ENCODE measurements at places on chromosomes 2 and 18.

DNA sequence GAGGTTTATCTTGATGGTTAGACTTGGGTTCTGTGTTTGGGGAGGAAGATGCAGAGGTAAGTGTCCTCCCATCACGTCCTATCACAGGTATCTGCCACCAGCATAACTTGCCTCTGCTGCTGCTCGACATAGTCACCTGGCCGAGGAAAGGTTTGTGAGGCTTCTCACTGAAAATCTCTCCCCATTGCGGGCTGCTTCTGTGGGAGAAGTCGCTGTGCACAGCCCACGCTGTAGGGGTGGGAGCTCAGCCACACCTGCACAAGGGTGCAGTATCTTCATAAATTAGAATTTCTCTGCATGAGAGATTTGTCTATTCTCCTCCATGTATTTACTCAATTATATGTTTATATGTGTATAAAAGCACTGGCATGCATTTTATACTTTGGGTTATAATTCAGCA is 415.7 kb upstream of the MYT1L start:
- no peak for DNase-seq

DNA sequence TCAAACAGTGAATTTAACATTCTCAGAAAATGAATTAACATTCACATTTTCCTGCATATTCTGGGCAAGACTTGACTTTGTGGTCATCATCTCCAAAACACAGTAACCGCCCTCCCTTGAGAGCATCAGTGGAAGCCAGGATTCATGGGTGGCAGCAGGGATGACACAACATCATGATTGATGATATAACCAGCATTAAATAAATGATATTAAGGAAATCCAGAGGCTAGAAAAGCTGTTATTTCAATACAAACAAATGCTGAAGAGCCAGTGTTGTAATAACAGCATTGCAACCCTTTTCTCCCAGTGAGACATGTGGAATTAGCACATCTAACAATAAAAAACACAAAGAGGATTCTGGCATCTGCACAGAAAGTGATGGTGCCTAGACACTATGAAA is 41.1 kb downstream of the CDC42EP3 start:
- DNase-seq, result no peak

DNA sequence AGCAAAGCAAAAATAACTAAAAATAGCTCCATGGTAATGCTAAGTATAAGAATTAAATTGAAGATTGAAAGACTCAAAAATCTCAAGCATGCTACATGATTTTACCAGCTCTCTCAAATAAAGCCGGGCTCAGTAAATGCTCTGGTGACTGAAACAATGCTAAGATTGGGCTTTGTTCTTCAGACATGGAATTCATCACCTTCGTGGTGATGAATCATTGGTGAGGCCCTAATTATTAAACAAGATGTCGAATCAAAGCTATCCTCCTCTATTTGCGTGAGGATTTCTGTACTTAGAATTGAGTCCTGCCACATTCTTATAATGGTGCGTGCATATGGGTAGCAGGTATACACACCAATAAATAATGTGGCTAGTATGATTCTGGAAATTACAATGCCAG is 58.8 kb upstream of the LRRTM1 start:
- no peak for DNase-seq

DNA sequence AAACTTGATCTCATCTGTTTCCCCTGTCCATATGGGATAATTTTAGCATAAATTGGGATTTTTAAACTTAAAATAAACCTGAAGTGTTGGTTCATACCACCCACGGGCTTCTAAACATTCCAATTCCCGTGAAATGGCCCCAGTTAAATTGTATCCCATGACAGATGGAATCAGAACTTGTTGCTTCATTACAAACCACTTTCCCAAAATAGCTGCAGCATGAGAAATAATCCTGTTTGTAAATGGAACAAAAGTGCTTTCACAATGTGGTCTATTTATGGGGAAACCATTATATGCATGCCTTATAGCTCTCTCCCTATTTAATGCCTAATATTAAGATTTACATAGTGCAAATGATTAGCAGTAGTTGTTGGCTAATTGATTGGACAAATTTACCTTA is 15.9 kb downstream of the SCG2 start:
- no peak for DNase-seq

DNA sequence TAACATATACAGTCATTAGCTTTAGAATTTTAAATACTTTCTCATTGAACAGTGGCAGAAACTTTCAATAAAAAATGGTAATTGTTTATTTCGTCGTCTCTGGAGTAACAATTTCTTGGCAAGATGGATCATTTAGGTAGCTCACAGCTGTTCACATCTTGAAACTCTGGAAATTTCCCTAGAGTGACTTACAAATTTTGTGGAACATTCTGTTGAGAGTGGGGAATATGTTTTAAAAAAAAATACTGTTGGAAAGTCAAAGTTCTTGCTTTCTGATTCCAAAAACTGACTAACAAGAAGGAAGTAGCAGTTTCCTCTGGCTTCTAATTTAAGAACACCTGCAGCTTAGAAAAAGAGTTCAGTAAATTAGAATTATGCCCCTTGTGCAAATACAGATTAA is 11.2 kb upstream of the CALCRL start:
- DNase-seq, result no peak

GRCh38 chr2:155298001-155298400 is 599.5 kb downstream of the KCNJ3 start:
- no peak for DNase-seq

DNA sequence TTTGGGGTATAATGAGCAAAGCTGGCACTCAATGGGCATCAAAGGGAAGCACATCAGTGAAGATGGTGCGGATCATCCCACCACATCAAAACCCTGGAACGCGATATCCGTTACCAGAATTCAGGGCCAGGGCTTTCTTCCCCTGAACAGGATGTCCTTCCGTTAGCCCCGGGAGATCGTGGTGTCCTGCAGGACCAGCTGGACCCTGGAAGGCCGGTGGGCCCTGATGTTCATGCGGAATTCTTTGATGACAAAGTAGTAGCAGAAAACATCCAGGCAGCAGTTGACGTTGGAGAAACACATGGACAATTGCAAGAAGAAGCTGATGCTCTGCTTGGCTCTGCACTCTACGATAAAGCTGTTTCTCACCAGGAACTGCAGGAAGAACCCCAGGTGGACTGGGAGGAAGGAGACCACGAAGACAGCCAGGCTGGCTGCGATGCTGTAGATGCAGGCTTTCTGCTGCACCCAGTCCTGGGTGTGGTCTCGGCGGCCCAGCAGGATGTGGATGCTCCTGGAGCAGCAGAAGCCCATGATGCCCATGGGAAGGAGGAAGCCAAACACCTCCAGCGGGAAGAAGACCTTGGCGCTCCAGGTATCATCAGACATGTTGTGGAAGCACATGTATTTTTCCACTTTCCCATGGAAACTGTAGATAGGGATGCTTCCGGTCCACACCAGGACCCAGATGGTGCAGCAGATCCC is 15.0 kb downstream of the GPR55 start:
- no peak for DNase-seq

GRCh38 chr18:76981396-76981968 is 151.1 kb downstream of the MBP start:
- DNase-seq, result no peak

GRCh38 chr2:193315428-193316091 is 1120.8 kb upstream of the TMEFF2 start:
- DNase-seq, result no peak

GRCh38 chr18:43934322-43934721 is 657.0 kb upstream of the SYT4 start:
- DNase-seq, result no peak

DNA sequence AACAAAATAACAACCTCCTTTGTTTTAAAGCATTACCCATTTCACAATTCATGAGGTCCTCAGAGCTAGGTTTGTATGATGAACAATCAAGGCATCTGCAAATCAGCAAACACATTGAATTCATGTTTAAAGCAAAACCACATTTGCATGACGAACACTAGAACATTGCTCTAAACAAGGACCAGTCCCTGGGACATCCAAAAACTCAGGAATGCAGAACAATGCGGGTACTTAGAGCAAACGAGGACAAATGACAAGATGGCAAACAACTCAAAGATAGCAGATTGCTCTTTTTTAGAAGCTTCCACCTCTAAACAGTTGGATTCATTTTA is 45.7 kb upstream of the RALBP1 start:
- no peak for DNase-seq

DNA sequence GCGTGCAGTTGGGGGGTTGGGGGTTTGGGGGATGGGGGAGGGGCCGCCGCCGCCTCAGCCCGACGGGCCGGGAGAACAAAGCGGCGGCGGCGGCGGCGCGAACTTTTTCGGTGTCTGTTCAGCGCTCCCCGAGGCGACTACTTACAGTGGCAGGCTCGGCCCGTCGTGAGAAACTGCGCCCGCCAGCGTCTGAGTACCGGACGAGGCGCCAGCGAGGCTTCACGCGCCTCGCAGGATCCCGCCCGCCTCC is 172 bp downstream of the PRKD3 start:
- no peak for DNase-seq

- DNase-seq, result no peak
These were observed 71.4 kb downstream of the HDAC4 start for GRCh38 chr2:239329284-239329971.

GRCh38 chr2:26982102-26982742 is 11.8 kb downstream of the MAPRE3 start:
- peak; percentile 36 for DNase-seq

DNA sequence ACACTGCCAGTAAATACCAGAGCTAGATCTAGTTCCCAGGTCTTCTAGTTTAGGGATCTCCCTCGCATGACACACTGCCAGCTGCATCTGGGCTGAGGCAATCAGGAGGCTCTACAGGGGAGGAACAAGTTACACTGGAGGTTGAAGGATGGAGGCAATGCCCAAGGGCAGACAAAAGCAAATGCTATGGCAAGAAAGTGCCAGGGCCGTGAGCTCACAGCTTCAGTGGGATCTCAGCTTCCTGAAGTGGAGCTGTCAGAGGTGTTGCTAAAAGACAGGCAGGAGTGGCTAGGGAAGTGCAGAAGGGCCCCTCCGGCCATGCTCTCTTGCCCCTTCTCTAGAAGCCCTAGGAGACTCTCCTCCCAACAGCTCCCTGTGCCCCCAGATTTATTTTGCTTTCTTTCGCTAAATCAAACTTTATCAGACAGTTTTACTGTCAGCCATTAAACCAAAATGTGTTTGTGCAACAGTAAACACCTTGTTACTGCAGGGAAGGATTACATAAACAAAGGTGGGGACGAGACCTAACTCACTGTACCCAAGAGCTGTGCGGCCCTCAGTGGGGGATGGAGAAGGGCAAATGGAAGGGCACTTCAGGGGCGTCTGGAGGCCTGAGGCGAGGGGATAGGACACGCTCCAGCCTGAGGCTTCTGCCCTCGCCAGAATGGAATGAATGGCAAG is 39.4 kb upstream of the PKDCC start:
- no peak for DNase-seq

GRCh38 chr2:176392744-176393414 is 123.6 kb downstream of the MTX2 start:
- DNase-seq, result no peak

GRCh38 chr2:76998704-76999103 is 523.5 kb downstream of the LRRTM4 start:
- no peak for DNase-seq

DNA sequence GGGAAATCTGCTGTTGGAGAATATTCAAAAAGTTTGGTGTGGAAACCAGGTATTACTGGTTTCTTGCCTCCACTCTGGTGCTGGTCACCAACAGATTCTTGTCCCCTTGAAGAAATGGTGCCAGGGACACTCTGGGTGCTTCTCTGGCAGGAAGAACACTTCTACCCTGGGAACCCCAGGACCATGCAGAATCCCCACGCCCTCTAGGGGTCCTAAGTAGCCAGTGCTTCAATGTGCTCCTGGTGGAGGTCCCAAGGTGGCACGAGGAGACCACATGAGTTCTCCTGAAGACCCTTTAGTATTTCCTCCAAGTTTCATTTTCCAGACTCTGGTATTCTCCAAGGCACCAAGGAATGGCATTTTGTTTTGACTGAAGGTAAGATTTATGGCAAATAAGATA is 380.6 kb downstream of the TSN start:
- DNase-seq, result no peak

- DNase-seq, result no peak
These were observed 1.2 kb upstream of the EMX1 start for GRCh38 chr2:72915907-72916742.

DNA sequence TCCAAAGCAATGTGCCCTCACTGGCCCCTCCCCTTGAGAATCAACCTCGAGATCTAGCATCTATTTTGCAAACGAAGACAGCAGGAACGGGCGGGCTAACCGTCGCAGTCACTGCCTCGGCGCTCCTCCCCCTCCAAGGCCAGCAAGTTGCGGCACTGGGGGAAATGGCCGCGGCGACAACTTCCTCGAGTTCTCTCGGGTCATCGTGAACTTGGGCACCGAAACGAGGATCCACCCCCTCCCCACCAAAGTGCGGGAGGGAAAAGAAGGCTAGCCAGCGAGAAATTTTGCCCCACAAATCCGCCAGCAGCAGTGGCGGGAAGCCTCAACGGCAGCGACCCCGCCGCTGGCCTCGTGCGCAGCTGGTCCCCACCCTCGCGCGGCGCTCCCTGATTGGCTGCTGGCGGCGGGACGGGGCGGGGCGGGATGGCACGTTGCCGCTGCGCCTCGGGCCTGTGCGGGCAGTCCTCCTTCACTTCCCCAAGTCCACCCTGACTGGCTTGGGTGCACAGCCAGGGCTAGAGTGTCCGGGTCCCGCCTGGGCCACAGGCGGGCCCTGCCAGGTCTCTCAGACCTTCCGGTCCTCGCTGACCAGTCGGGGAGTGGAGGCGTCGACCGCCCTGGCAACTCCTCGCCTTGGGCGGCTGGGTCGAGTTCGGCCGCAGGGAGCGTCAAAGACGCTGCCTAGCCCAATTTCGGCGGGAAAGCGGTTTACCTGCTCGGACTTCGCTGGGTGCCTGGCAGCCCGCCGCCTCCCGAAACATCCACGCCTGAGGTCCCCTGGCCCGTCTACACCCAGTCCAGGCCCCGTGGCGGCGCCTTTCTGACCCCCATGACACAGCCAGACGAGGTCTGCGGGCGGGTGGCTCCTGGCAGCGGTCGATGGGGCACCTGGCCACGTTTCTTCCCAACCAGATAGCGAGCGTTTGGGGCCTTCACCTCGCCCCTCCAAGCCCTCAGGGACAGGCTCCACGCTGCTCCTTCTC is at the start of gene BOLL:
Gene BOLL, minus strand, starts transcription at position 364 of the 986 bp plus-strand sequence. CDS start 3,469 bp downstream, outside the sequence.
- DNase-seq, result no peak

DNA sequence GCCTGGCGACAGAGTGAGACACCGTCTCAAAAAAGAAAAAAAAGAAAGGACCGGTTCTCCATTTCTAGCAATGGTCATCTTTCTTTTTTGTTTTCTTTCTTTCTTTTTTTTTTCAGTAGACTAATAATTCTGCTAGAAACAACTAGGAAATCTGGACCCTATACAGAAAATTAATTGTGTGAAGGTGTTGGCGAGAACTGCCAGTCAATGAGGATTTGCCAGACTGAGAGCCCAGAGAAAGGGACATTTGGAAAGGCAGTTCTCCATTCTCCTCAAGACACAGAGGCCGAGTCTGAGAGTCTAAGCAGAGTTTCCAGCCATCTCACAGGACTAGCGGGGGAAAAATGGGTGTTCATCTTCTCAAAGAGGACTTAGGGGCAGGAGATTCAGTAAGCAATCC is 123.6 kb upstream of the GPC1 start:
- no peak for DNase-seq

GRCh38 chr2:150535176-150535575 is 47.7 kb upstream of the RND3 start:
- DNase-seq, result no peak

All from T-helper 2 cell (primary cell).